ENCODE measurements at places on chromosomes 7 and 10.
A peak's percentile ranks its signal among the peaks of the same experiment; 100 is the strongest.

GRCh38 chr10:94858005-94858404, 80.5 kb upstream of the CYP2C9 start:
- H3K36me3 ChIP-seq = no peaks in the 10 kb centered on the region
- H3K4me1 ChIP-seq = no peaks in the 10 kb centered on the region
- no peak overlapping the region for H3K4me3 ChIP-seq
- DNase-seq = no peak

DNA sequence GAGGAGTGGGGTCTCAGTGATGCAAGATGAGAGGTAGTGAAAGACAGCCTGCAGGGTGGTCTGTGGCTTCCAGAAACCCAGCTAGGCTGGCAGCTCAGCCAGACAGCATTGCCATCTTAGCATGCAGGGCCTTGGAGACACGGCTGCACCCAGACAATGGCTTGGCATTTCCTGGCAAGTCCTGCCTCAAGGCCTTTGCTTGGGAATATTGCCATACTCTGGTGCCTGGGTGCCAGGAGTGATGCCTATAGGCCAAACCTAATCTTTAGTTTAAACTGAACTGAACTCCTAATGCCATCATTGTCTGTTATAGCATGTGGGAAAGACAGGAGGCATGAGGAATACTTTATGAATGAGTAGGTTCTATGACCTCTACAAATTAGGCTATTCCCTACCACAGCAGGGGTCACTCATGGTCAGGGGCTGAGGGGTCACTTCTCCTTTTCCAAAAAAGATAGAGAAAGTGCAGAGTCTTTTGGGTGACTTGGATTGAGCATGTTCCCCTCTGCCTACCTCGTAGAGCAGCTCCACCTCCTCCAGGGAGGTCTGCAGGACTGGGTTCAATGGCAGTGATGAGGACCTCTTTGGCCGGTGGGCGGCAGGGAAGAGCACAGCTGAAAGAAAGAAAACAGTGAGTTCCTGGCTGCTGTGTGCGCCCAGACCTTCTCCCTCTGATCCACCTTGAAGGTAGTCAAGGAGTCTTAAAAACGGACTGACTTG, 8.8 kb upstream of the SLC13A4 start:
- DNase-seq = no peak
- H3K4me1 ChIP-seq = peaks cover 12% of the 10 kb centered on the region
- H3K27me3 ChIP-seq = no peaks in the 10 kb centered on the region

- DNase-seq = no peak
- no peak overlapping the region for H3K27ac ChIP-seq
- H3K27me3 ChIP-seq = no peaks in the 10 kb centered on the region
- no peaks in the 10 kb centered on the region for H3K36me3 ChIP-seq
- no peak overlapping the region for H3K4me3 ChIP-seq
Observed at GRCh38 chr7:30395676-30396075, 82.9 kb downstream of the NOD1 start.

GRCh38 chr7:12747687-12748306, 60.4 kb downstream of the ARL4A start:
- H3K4me1 ChIP-seq = peaks cover 14% of the 10 kb centered on the region
- H3K27ac ChIP-seq = no peak overlapping the region
- no peaks in the 10 kb centered on the region for H3K36me3 ChIP-seq
- H3K27me3 ChIP-seq = no peaks in the 10 kb centered on the region
- DNase-seq = no peak

- H3K4me3 ChIP-seq = peak overlapping the region; percentile 89
- peaks cover 29% of the 10 kb centered on the region for H3K36me3 ChIP-seq
- H3K27me3 ChIP-seq = peaks cover under 1% of the 10 kb centered on the region
- H3K4me1 ChIP-seq = peaks cover 55% of the 10 kb centered on the region
- no peak for DNase-seq
- peak overlapping the region; percentile 50 for H3K27ac ChIP-seq
Observed at GRCh38 chr7:157140511-157140905, 1.8 kb downstream of the UBE3C start.

DNA sequence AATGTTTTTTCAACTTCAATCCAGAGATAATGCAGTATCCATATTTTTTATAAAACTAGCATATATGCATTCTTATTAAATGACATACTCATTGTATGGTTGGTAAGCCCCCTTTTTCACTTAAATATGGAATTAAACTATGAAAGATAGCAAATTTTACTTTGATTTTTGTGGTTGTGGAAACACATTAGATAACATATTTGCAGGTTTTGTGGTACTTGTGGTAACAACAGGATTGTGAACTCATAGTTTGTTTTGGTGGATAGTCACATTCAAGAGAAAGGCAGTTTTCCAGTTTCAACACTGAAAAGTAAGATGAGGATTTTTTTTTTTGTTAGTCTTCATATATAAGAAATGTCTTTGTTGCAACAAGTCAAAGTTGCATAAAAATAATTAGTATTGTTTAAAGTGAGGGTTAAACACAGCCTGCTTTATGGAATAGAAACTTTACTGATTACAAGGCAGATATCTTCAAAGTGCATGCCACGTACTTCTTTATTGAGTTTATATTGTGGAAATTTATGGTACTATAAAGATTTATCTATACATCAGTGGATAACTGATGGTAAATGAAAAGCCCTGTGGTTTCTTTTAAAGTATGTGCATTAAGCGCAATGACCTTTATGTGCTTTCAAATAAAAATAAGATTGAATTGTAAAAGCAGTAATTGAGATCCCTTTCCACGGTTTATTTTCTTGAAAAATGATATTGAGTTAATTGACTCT, 39.7 kb upstream of the SEMA3D start:
- DNase-seq = no peak
- H3K4me3 ChIP-seq = no peak overlapping the region
- no peaks in the 10 kb centered on the region for H3K4me1 ChIP-seq
- H3K36me3 ChIP-seq = no peaks in the 10 kb centered on the region
- H3K27ac ChIP-seq = no peak overlapping the region
- peaks cover 1% of the 10 kb centered on the region for H3K27me3 ChIP-seq

DNA sequence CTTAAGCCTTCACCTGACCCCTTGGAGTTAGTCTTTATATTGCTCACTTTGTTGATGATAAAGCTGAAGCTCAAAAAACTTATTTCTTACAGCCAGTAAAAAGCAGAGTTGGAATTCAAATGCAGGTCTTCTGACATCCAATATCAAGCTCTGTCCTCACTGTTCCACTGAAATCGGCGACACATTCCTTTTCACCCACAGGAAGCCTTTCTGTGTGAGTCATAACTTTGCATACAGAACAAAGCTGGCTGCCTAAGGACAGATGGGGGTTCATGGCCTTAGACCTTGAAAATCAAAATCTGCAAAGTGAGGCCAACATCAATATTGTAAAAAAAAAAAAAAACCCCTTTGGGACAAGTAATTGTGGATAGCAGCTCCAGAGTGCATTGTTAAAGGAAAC, 21.8 kb upstream of the AKR1B1 start:
- no peaks in the 10 kb centered on the region for H3K27me3 ChIP-seq
- H3K27ac ChIP-seq = peak overlapping the region; percentile 17
- peak overlapping the region; percentile 22 for H3K4me3 ChIP-seq
- peak; percentile 38 for DNase-seq
